RPMI7951 (cell line): ENCODE measurements at places on chromosomes 2 and 18. TPM values are rescaled to one million over a fixed set of nuclear protein-coding genes. Genes with fewer than 3 reads are reported as not detected.

The CELF4 gene
- total RNA-seq, result not detected in 2 replicates

The MERTK gene
- 0.10 TPM in 1 of 2 replicates, not detected in the other for total RNA-seq

The PRKAG3 gene
- total RNA-seq, result not detected in 2 replicates

The TXNDC2 gene
- total RNA-seq, result 0.10 and 0.12 TPM in 2 replicates

DNA sequence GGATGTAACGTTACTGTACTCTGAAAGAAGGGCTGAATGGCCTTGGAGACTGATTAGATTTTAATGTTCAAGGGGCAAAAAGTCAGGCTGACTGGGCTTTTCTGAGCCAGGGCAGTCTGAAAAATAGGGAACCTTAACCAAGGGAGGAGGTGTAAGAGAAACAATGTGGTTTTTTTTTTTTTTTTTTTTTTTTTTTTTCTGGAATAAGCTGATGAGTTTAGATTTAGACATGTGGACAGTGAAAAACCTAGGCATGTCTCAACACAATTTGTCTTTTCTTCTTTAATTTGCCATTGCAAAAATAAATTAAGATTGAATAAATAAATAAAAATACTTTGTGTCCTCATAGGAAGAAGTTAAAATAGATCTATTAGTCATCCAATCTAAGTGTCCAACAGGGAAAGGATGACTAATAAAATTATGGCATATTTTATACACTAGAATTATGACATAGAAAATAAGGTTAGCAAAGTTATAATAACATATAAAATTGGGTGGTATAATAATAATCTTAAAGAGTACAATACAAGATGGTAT lies 237.6 kb upstream of the TRIB2 start:
- DNase-seq, result peak; percentile 27

- DNase-seq, result no peak
Observed at GRCh38 chr2:237413777-237414661, at the start of gene COL6A3. Gene COL6A3 (minus strand): TSS chr2:237414164. CDS start chr2:237396817, 17,347 bp downstream.

- DNase-seq, result no peak
Observed at GRCh38 chr2:119116411-119117295, 41.9 kb downstream of the C1QL2 start.

GRCh38 chr2:27527182-27527581 lies 30.5 kb downstream of the GCKR start:
- DNase-seq, result peak; percentile 15

DNA sequence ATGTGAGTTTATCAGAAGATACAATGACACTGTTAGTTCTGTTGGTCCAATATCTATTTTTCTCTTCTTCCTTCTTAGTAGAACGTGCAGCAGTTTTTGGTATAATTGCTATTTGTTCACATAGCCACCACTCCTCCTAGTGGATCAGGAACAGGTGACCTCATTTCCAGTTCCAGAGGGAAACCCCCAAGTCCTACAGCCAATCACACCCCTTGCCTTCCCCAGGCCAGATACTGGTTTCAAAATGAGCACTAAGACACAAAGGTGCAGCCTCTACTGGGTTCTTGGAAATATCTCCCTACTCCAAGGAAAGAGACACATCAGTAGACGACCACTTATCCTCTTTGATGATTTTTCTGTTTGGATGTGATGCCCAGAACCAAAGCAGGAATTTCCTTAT lies 103.2 kb downstream of the TCF4 start:
- DNase-seq, result no peak

DNA sequence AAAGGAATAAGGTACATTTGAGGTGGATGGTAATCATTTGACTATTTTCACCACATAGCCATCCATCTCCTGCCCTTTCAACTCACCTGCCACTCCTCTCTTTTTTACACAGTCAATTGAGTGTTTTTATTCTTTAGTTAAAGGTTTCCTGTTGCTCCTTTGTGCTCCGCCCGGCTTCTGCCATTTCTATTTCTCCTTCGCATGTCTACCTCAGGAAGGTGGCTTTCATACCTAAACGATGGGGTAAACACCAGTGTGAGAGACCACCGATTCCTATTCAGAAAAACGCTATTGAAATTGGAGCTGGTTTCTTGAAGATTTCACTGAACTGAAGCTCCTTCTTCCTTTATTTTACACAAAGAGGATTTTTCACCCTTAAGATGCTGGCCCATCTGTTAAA lies 1628.0 kb upstream of the PIK3C3 start:
- DNase-seq, result no peak

GRCh38 chr2:202120828-202121227 lies 47.8 kb downstream of the KIAA2012 start:
- DNase-seq, result no peak

GRCh38 chr2:164766216-164766953 lies 75.2 kb downstream of the COBLL1 start:
- no peak for DNase-seq

- DNase-seq, result no peak
Observed at GRCh38 chr2:66561645-66562303, 126.8 kb downstream of the MEIS1 start.

DNA sequence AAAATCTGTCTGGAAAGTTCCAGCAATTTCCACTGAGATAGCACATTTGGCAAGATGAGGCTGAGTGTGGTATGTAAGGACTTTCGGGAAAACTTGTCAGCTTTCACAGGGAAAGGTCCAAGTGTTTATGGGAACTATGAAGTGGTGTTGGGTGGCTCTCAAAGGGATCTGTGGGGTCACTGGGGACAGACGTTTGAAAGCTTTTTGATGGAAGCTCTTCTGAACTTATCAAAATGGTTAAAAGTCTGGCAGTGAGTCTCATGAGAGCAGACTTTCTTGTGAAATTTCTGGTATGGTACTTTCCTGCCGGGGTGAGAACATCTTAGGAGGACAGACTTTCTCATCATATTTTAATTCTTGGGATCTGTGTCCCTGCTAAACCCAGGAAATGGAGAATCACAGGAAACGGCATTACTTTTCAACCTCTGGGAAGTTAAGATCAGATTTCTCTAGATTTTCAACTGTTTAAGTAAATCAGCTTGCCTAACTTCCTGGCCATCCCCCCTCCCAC lies 546.3 kb upstream of the ZEB2 start:
- peak; percentile 17 for DNase-seq

- DNase-seq, result peak; percentile 46
Observed at GRCh38 chr2:200305797-200306195, 697 bp upstream of the SPATS2L start.

DNA sequence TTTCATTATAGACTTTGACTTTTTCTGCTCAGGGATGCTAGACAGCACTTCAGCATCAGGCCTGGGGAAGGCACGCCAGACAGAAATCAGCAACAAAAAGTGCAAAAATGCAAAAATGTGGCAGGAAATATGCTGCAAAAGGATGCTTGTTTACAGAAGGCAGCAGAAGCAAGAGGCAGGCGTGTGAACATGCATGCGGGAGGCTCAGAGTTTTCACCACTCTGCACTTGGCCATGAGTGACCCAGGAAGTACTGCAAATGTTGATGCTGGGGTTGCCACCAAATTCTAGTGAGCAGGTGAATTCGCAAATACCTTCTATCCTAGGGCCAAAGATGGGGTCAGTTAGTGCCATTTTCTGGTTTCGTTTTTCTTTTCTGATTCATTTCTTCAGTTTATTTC lies 55.5 kb upstream of the ALKAL2 start:
- DNase-seq, result no peak

- no peak for DNase-seq
Observed at GRCh38 chr2:84017010-84017409, 442.1 kb downstream of the SUCLG1 start.

- peak; percentile 15 for DNase-seq
Observed at GRCh38 chr18:2846636-2847316, at the start of gene EMILIN2. Gene EMILIN2 (plus strand): TSS chr18:2847006. CDS start chr18:2847189, 183 bp downstream.

DNA sequence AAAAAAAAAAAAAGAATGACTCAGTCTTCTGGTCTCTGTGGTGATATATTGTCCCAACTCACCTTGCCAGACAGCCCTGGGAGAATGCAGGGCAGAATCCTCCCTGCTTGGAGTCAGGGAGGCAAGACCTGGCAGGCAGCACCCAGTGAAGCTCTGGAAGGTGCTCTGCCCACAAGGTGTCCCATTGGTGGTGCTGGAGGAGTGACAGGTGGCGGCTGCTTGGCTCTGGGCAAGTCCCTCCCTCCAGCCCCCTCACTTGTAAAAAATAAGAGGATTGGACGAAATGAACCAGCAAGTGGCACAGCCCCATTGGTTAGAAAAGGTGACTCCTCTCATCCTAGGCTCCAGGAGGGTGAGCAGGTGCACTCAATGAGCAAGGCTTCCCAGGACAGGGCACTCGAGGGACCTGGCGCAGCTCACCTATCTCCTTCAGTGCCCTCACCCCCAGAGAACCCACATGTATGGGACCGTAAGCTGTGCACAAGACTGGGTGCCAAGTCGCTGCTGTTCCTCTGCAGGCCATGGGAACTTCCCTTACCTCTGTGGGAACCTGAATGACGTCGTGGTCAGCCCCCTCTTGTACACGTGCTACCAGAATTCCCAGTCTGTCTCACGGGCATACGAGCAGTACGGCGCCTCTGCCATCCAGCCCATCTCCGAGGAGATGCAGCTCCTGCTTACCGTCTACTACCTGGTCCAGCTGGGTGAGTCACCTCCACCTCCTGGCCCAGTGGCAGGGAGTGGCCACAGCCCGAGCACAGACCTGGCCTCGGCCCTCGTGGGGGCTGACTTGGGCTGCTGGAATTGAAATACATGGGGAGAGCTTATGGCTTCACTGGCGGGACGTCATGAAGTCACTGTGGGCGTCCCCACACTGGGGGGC lies 54.6 kb downstream of the GREB1 start:
- no peak for DNase-seq

- DNase-seq, result peak; percentile 47
Observed at GRCh38 chr2:150548527-150548926, 61.1 kb upstream of the RND3 start.

- DNase-seq, result no peak
Observed at GRCh38 chr18:67043276-67043675, 439.4 kb upstream of the CDH19 start.

- DNase-seq, result no peak
Observed at GRCh38 chr2:67645280-67646138, 248.4 kb downstream of the ETAA1 start.

DNA sequence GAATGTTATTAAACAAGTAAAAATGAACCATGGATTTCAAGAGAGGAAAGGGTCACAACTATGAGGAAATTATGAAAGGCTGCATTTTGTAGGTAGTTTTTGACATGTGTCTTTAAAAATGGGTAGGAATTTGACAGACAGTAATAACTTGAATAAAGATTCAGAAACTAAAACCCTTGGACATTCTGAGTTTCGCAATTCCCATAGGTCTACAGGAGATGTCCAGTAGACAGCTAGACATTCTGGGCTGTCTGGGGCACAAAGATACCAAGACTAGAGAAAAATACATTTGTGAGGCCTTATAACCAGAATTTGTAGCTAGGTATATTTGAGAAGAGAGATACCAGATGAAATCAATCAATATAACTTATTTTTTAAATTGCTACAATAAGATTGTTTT lies 42.3 kb downstream of the DNAJC10 start:
- no peak for DNase-seq

- no peak for DNase-seq
Observed at GRCh38 chr2:7031547-7032245, 114.5 kb downstream of the RNF144A start.
